ENCODE measurements at places on chromosomes 7 and 10.
A peak's percentile ranks its signal among the peaks of the same experiment; 100 is the strongest.

GRCh38 chr7:38903057-38903456 lies 5.9 kb downstream of the VPS41 start:
- DNase-seq: no peak

- no peak for DNase-seq
These were observed 670.1 kb downstream of the REEP3 start for GRCh38 chr10:64191286-64191685.

DNA sequence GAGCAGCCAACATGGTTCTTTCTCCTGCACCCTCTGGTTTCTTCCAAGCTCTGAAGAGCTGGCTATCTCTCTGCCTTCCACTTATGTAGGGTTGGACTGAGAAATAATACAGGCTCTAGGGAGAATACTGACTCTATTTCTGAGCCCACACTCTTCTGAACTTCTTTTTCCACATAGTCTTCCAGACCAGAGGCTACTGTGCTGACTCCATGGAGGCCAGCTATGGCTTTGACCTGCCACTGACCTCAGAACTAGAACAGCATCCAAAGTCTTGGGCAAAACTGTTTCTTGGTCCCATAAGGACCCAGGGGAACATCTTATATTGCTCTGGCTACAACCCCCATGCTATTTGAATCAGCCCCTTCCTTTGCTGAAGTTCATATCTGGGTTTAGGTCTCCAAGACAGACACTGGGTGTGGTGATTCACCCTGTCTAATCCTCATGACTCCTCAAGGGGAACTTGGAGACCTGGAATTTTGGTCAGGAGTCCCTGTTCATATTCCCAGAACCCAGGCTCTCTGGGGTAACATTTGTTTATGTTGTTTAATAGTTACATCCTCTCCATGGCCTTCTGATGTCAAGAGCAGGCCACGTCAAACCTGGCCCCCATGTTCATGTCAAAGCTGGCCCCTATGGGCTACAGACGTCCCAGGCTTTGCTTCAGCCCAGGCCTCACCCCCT lies 12.1 kb upstream of the PLAU start:
- no peak for DNase-seq

DNA sequence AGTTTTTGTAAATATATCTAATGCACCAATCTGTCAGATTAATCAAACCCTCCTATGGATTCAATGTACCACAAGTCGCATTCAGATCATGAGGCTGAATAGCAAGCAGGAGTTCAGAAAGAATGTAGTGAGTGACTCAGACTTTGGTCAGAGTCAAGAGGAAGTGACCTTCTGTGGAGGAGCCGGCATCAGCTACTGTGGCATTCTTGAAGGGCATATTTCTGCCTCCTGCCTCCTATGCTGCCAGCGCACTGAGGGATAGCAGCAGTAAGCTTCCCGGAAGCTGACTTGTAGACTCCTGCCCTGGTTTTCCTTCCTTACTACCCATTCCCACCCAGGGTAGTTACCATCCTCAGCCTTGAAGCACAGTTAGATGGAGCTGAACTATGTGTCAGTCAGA lies 867.5 kb downstream of the NRG3 start:
- no peak for DNase-seq

DNA sequence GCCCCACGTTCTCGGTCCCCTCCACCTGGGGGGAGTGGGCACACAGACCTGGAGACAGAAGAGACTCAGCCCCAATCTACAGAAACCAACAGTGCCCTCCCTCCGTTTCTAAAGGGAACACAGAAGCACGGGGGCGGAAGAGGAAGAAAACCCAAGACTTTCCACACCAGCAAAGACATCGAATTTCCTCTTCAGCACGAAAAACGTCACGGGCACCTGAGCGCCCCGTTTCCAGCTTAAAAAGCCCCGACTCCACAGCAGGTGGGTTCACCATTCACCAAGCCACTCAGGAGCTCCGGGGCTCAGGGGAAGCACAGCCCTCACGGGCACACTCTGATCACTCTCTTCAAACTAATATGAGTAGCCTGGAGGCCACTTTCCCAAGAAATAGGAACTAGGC lies 19.6 kb downstream of the NUDT1 start:
- peak; percentile 75 for DNase-seq

DNA sequence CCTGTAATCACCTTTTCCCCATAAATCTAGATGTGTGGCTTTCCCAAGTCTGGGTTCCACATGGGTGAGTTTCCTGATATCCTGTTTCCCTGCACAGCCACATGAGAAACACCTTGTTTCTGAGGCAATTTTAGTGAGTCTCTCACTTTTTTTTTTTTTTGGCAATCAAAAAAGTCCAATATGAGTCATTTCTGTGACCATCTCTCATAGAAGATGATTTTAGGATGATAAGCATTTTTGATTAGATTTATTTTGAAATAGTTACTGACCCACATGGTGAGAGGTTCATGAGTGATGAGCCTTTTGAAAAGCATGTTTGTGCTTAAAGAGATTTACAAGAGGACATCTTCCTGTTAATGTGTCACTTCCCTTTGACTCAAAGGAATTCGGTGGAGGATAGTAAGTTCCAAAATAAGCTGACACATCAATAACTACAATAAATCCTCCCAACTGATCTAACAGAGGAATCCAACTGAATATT lies 464.0 kb downstream of the INHBA start:
- no peak for DNase-seq

DNA sequence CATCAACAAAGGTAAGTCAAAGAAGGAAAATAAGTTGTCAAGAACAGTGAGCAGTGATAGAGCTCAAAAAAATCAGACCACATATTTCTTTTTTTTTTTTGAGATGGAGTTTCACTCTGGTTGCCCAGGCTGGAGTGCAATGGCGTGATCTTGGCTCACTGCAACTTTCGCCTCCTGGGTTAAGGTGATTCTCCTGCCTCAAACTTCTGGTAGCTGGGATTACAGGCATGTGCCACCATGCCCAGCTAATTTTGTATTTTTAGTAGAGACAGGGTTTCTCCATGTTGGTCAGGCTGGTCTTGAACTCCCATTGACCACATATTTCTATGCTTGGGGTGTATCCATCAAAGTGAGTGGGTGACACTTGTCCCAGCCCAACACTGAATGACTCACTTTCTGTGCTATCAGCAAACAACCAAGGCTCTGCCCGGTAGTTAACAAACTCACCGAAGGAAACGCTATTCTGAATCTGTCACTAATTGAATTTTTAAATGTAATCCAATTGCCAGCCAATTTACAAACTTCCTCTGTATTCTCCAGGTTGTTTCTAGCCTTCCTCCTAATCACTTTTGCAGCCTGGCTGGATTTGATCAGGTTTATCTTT lies 19.6 kb upstream of the SMNDC1 start:
- no peak for DNase-seq

DNA sequence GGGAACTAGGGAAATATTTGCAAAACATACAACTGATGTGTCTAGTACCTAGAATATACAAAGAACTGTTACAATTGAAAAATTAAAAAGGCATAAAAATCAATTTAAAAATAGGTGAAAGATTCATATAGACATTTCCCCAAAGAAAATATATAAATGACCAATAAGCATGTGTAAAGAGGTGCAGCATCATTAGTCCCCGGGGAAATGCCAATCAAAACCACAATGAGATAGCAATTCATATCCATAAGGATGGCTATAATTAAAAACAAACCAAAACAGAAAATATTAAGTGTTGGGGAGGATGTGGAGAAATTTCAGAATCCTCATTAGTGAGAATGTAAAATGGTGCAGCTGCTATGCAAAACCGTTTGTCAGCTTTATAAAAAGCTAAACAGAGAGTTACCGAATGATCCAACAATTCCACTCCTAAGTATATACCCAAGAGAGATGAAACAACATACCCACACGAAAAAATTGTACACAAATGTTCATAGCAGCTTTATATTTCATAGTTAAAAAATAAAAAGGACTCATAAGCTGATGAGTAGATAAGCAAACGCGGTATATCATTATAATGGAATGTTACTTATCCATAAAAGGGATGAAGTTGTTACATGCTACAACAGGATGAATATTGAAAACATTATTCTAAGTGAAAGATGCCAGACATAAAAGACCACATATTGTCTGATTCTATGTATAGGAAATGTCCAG lies 210.1 kb upstream of the INHBA start:
- no peak for DNase-seq

GRCh38 chr10:95279042-95279820 lies 11.6 kb downstream of the PDLIM1 start:
- DNase-seq: no peak

- no peak for DNase-seq
These were observed 670.8 kb downstream of the SORCS1 start for GRCh38 chr10:106493751-106494150.

DNA sequence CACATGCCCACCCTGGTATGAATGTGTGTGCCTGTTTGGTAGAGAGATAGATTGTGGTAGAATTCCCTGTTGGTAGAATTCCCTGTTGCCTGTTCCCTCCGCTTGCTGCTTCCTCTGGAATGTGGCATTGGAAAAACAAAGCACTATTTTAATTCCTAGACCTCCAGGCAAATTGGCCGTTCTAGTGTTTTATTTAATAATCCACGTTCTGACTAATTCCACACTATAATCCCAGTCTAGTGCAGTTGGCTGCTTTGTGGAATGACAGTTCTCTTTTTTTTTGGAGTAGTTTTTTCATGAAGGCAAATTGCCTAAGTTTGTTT lies 2.0 kb downstream of the HECW1 start:
- no peak for DNase-seq

GRCh38 chr7:128835790-128836641 lies 5.8 kb downstream of the FLNC start:
- no peak for DNase-seq

DNA sequence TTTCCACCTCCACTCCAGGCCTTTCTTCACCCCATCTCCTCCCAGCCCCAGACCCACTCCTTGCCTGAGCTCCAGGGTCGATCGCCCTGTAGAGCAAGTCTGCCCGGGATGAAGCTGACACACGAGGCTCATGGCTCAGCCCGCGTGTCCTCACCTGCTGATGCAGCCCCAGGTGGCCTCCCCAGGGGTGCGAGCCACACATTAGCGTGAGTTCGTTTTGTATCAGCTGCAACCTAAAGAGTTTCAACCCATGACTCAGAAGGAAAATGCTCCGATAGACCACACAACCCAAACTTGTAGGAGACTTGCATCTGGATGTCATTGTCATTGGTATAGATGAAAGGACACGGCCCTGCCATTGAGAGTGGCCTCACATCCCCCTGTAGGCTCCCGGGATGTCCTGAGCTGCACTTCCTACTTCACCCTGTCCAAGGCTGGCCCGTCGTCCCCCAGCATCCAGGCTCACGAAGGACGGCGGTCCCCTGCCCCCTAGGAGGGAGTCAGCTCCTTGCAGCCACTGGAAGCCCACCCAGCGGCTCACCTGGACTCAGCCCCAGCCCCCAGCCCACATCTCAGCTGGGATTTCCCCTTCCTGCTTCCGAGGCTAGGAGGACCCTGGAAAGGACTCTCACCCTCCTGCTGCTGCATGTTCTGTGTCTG lies 97.7 kb downstream of the HTR5A start:
- no peak for DNase-seq

DNA sequence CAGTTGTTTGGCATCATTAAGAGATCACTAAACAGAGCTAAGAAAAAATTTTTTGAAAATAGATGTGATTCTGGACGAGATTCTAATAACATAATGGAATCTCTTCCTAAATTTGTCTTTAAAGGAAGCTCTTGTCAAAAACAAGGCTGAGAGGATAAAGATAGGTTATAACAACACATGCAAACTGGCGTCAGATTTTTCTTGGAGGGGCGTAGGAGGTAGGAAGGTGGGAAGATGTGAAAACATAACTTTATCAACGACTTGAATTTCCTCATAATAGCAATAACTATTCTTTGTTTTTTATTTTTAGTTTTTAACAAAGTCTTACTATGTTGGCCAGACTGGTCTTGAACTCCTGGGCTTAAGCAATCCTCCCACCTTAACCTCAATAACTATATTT lies 31.8 kb upstream of the JCAD start:
- no peak for DNase-seq

GRCh38 chr10:48735836-48736390 lies 51.2 kb downstream of the WDFY4 start:
- DNase-seq: no peak

DNA sequence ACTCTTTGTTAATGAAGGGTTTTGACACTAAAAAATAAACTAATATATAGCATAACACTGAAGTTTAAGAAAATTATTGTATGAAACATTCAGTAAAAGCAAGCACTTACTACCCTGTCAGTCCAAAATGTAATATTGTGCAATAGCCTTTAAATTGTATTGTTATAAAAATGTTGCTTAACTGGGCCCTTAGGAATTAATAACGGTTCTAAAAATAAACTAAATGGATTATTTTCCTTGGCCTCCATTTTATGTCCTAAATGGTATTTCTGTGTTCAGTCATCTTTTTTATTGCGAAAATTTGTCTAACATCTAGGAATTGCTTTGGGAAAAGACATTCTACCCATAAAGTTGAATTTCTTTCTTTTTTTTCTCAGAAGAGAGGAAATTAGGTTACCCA lies 49.0 kb upstream of the ABI1 start:
- no peak for DNase-seq

- no peak for DNase-seq
These were observed 1355.5 kb upstream of the LRRTM3 start for GRCh38 chr10:65570143-65571010.

- no peak for DNase-seq
These were observed 245.2 kb downstream of the COBL start for GRCh38 chr7:51071427-51071826.

GRCh38 chr10:123427165-123427786 lies 238.9 kb upstream of the GPR26 start:
- peak; percentile 89 for DNase-seq

DNA sequence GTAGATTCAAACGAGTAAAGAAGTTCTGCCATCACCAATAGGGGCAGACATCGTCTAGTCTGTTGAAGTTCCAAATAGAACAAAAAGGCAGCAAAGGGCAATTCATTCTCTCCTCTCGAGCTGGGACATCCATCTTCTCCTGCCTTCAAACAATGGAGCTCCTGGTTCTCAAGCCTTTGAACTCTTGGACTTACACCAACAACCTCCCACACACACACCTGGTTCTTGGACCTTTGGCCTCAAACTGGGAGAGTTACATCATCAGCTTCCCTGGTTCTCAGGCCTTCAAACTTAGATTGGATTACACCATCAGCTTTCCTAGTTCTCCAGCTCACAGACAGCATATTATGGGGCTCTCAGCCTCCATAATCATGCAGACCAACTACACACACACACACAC lies 9.8 kb upstream of the GIMAP5 start:
- DNase-seq: no peak

DNA sequence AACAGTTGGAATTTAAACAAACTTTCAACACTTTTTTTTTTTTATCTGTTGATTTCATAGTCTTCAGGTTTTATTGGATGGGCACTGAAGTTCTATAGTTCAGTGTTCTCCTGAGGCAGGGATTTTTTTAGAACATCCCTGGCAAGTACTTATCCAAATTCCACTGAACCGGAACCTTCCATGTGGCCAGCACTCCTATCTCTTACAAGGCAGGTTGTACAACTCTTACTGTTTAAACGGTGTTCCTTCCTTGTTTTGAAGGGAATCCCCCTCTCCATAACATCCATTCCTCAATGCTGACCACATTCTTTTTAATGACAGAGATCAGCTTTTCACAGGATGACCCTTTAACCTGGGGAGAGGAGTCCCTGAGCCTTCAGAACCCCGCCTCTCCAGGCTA lies 238.9 kb upstream of the CTBP2 start:
- DNase-seq: no peak
